RKO (cell line): ENCODE measurements at places on chromosomes 3 and 15.

DNA sequence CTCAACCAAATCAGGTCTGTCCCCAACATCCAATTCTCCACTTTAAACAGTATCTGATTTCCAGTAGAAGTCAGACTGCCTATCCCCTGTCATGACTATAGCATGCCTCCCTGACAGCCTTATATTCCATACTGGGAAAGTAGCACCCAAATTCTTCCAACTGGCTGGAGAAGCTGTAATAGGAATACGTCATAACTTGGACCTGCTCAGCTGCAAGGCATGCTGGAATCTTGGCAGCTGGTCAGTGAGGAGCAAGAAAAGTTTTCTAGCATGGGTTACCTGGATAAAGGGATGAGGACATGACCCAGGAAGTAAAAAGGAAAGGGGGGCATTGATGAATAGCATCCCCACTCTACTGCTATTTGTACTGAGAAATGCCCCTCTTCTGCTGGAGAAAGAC is 8.9 kb downstream of the SEMA5B start:
- no peak for DNase-seq

DNA sequence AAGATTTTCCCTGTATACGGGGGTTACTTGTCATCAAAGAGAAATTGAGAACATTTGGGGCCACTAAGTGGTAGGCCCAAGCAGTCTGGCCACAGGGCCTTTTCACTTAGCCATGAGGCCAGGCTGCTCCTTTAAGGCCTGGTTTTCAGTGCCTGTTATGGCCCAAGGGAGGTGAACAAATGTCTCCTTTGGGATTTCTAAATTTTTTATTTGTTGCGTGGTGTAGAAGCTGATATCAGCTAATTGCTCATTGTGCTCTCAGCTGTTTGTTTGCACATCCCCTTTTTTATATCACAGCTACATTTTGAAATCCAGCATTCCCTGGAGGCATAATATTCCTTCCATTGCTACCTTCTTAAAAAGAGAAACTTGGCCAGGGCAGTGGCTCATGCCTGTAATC is 48.5 kb downstream of the RLBP1 start:
- DNase-seq = no peak

DNA sequence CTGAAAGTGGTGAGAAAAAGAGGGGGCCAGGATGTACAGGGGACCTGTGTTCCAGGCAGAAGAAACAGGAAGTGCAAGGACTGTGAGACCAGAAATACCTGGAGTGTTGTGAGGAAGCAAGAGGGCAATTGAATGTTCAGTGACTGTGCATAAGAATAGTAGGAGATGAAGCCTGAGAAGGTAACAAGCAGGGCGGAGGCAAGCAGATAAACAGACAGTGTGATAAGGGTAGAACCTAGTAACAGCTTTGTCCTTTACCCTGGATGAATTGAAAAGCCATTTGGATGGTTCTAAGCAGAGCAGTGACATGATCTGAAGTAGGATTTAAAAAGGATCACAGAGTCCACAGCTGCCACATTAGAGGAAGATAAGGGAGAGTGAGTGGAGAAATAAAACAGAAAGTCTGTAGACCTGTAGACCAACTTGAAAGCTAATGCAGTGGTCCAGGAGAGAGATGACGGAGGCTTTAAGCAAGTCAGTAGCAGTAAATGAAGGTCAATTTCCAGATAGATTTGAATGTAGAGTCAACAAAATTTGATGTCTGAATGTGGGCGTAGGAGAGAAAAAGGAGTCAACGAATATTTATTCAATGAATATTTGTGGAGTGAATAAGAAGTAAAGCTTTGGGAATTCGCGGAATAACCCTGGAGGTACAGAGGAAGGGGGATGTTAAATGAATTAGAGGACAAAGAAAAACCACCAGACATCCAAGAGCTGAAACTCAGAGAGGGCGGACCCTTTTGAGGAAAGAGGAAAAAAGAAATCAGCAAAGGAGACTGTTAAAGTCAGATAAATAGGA is 4.2 kb upstream of the PLOD2 start:
- DNase-seq = no peak

DNA sequence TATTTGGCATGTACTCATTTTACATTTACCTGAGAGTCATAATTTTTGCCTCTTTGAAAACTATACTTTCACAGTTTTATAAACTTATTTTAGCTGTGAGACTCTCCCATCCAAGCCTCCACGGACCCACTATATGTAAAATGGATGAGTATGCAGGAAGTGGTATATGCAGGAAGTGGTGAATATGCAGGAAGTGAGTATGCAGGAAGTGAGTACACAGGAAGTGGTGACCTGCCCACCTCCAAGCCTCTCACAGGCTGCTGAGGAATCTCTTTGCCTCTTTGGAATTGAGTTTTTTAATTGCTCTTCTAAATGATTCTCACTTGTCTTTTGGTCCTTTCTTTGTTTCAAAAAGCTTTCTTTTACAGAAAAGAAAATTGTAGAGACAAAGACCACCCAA is 85.2 kb downstream of the KBTBD8 start:
- peak; percentile 95 for DNase-seq

DNA sequence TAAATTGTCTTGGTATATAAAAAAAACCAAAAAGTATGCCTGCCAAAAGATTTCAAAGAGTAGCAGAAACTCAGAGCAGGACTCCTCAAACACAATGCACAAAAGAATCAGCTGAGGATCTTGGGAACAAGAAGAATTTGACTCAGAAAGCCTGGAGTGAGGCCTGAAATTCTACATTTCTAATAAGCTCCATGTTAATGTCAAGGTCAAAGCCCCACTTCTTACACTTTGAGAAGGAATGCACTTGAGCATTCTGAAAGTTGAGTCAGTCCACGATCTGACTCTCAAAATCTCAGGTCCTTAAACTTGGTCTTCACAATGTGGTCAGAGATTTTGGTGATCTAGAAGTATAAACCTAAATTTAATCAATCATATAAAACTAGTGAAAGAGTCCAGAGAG is 910.0 kb upstream of the GBE1 start:
- no peak for DNase-seq

- DNase-seq = no peak
Measured at GRCh38 chr3:134567605-134568004, 81.7 kb downstream of the CEP63 start.

DNA sequence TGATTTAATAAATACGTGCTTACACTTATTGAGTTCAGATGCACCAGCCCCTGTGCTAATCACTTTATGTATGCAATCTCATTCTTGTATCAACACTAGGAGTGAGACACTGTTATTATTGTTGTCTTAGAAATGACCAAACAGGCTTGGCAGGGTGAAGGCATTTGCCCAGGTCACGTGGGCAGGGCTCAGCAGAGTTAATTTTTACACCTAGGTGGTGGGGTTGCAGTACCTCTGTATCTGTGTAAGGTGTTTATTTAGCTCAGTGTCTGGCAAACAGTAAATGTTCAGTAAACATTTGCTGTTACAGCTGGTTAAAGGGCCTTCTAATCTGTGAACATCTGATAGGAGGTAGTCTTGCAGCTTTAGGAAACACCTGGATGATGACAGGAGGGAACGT is 200.0 kb downstream of the CACNA2D3 start:
- no peak for DNase-seq

DNA sequence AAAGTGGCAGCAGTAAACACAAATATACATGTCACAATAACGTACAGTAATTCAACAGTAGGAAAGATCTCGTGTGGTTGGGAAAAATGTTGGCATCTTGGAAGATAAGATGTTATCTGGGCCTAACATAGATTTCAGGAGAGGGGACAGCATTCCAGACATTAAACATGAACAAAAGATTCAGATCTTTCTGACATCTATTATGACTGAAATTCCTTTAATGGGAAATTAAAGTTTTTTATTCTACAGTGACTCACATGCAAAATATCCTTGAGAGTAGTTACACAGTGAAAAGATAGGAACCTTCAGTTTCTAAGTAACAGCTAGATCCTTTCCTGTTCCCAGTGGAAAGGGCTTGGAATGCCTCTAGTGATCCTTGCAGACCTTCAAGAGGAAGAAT is 9.2 kb downstream of the NDUFB5 start:
- DNase-seq = no peak

DNA sequence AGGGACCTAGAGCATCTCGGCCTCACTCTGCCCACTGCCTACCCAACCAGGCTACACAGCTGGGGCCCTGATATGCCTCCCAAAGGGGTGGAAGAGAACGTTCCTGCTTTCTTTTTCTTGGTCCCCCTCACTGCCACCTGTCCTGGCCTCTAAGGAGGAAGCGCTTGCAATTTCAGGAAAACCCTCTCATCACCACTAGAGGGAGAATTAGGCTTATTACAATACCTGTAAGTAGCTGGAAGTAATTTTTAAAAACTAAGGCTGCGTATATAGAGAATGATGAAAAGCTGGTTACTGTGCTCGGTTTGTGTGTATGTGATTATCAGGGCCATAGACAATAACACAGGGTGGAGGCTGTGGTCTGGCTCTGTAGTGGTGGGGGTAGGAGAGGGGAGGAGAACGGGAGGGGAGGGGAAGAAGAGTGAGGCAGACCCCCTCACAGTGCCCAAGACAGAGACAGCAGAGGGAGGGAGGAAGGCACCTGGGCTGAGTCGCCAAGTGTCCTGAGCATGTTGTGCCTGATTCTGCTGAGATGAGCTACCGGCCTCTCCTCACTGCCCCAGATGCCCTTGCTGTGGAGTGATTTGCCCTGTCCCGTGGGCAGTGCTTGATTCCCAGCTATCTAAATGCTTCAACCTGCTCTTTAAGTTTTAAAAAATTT is 3.3 kb downstream of the GABRG3 start:
- DNase-seq = peak; percentile 49

- peak; percentile 29 for DNase-seq
Measured at GRCh38 chr15:91224755-91225380, 124.8 kb downstream of the SV2B start.

DNA sequence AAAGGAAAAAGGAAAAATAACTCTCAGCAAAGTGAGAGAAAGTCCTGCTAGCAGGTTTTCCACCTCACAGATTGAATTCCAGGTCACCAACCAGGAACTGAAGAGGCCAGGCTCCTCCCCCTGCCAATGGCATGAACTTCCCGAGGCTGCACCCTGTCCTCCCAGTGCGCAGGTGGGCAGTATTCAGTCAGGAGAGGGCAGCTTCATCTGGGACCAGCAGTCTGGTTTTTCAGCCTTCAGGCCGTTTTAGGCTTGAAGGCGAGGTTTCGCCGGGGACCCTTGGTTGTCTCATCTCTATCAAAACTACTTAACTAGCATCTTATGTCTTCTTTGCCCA is 41.2 kb downstream of the TRAT1 start:
- no peak for DNase-seq

GRCh38 chr3:46668591-46668990 is 24.9 kb downstream of the ALS2CL start:
- no peak for DNase-seq

DNA sequence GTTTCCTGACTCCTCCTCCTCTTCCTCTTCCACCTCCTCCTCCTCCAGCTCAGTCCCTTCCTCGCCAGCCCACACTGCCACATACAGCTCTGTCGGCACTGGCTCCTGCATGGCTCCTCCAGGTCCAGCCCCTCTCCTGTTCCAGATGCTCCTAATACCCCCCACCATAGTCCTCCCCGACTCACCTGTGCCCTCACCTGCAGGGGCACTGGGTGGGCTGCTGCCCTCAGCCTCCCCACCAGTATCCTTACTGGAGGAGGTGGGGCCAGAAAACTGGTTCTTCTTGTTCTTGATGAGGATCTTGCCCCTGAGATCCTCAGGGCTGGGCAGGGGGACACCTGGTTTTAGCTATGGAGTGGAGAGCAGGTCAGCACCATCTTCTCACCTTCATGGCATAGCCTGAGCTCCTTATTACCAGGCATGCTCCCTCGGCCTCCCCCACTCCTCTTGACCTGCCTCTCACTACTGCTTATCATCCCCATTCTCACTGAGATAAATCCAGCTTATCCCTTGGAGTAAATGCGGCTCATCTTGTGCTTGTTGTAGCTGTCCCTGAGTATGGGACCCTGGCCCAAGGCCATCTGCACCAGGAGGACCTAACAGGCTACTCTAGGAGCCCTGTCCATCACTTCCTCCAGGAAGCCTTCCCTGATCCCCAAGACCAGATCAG is 11.0 kb downstream of the PLCB2 start:
- no peak for DNase-seq

DNA sequence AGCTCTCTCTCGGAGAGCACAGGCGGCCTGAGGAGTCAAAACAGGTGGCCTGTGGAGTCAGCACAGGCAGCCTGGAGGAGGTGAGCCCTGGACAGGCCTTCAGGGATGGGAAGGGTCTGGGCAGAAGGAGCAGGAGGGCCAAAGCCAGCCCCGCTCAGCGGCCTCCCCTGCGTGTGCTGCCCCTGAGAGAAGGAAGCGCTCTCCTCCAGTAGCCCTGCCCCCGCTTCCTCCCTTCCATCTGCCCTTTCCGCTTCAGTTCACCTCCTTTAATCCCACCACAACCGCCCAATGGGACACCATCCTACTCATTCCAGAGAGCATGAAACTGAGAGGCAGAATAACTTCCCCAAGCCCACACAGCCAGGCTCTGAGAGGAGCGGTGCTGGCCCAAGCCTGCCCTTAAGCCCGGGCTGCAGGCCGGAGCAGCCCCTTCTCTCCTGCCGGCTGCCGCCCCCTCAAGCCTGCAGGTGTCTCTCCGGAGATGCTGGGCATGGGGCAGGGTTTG is 3.2 kb upstream of the NR2E3 start:
- DNase-seq = no peak

DNA sequence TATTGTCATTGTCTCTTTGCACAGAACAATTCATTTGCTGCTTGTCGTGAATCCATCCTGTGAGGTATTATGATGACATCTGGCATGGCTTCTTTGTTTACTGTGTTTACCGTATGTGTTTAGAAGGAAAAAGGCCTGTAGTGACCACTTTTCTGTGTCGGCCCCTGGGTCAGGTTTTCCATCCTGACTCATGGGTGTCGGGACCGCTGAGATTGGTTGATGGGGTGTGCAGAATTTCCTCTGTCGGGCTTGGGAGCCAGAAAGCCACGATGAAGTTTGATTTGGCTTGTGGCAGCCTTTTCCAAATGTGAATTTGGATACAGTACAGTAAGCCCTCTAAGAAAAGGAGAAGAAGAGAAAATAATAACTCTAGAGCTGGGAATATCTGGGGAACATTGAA is 113.5 kb downstream of the FNDC3B start:
- DNase-seq = peak; percentile 74

GRCh38 chr3:188220097-188220788 is 66.3 kb downstream of the LPP start:
- no peak for DNase-seq

DNA sequence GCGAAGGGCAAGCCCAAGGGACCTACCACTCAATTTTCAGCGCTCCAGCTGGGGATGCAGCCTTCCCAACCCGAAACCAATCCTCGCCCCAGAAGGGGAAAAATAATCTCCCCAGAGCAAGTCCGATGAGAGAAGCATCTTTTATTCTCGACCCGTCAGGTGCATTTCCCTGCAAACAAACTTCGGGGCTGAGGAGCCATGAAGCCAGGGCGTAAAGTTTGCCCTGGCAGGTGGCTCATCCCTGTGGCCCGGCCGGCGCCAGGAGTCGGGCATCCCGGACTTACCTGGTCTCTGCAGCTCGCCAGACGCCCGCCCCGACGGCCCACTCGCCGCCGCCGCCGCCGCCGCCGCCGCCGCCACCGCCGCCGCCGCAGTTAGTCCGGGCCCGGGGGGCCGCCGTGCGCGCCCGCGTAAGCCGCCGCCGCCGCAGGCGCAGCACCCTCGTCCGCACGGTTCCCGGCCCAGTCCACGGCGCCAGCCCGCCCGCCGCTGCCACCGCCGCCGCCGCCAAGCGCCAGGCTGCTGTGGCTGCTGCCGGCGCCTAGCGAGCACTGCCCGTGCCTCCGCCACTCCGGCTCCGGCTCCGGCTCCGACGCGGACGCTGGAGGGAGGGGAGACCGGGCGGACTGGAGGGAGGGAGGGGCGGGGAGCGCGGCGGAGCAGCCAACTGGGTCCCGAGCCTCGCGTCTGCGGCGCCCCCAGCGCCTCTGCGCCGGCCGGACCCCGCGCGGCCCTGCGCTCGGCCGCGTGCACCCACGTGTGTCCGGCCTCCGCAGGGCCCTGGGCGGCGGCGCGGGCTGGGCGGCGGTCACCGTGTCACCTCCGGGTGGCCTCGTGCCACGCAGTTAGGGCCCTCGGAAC is at the start of gene CNTN3:
Gene CNTN3 (minus strand): TSS at position 553 of the 861 bp plus-strand sequence. CDS start 93,547 bp downstream, outside the sequence.
- DNase-seq = no peak
